ENCODE measurements at places on chromosomes 7 and 10.

DNA sequence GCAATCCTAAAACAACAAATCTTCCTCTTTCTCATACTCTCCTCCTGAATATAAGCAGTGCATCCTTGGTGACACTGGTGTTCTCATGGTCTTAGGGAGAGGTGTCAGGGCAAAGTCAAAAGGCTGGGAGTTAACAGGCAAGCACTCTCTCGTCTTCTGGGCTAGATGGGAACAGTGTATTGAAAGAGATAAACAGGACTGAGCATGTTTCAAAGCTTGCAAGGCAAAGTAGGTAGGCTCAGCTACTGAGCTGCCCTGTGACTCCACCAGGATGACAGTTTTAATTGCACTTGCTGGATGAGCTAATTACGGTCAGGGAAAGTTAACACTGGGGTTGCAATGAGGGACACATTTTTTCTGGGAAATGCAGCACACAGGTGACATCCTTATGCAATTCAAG, 554.9 kb upstream of the NRP1 start:
- no peak for DNase-seq

- DNase-seq, result no peak
Observed at GRCh38 chr10:110973400-110973799, 54.0 kb downstream of the SHOC2 start.

DNA sequence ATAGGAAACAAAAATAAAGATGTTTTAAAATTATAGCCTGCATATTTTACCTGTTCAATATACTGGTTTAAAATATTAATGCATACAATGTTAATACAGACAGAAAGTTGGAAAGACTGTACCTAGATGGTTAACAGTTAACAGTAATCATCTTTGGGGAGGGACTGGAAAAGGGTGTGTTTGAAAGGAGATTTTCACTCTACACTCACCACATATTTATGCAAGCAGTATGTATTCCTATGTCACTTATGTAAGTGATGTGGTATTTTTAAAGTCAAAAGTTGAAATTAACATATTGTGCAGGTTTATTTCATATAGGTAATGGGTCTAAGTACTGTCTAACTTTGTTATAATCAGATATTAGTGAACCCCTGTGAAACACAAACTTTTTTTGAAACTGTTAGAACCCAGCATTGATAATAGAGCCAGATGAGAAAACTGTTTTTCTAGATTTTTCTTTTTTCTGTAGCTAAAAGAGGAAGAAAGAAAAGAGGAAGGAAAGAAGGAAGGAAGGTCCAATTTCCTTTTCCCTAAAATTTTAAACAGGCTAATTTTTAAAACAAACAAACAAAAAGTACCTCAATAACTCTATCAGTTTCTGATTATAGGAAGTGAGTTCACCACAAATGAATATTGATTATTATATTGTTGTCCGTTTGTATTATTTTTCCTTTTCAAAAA, 9.0 kb upstream of the STARD3NL start:
- DNase-seq, result no peak

DNA sequence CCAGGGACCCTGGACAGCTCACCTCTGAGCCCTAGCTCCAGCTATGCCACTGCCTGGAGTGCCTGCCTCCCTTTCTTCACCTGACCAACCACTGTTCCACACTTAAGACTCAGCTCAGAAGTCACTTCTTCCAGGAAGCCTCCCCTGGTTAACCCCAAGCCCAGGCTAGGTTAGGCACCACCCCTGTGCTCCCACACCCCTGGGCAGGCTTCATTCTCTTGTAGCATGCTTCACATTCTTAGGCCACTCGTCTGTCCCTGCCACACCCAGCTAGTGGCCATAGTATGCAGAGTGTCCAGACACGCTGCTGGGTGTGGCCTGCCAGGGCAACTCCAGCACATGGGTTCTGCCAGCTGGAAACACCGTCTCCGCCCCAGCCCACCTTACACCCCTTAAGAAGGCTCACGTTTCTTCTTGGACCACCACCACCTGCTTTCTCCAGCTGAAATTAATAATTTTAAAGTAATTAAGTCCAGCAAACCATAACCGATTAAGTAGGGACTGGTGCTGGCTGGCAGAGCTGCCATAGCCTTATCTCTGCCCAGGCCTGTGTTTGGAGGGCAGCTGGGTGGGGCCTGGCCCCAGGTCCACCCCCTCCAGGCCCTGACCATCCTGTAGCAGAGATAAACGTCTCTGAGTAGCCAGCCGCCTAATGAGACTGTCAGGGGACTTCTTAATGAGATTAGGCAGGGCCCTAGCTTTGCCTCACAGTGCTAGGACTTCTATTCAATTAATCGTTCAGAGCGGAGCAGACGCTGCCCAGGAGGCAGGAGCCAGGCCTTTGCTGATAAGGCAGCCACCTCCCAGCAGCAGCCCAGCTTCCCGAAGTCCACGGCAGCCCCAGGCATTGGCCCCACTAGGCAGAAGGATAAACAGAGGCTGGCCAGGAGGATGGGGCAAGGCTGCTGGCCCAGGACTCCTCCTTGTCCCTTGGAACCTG, 20.5 kb downstream of the GRID1 start:
- DNase-seq, result peak; percentile 79

DNA sequence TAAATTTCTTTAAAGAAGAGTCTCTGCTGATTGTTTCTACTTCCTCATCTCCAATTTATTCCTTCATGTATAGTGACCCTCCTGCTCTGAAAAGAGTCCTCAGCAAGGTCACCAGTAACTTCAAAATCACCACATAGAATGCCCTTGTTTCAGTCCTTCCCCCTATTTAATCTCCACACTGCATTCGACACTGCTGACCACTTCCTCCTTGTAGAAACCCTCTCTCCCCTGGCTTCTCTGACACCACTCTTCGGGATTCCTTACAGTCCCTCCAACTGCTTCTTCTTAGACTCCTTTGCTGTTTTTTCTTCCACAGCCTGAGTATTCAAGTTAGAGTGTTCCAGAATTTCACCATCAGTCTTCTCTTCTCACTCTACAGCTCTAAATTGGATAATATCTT, 89.5 kb downstream of the VPS41 start:
- DNase-seq, result no peak

GRCh38 chr7:111384065-111384891, 178.0 kb downstream of the IMMP2L start:
- DNase-seq, result no peak

DNA sequence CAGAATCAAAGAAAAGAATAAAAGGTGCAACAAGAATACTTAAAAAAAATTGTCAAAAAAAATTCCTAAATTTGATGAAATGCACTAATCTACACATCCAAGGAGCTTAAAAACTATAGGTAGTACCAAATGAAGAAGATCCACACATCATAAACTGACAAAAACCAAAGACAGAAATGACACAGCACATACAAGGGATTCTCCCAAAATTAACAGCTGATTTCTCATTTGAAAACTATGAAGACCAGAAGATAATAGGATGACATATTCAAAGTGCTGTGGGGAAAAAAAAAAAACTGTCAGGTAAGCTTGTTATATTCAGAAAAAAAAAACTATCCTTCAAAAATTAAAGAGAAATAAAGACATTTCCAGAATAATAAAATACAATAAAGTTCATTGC, 618.2 kb downstream of the TNS3 start:
- DNase-seq, result no peak

DNA sequence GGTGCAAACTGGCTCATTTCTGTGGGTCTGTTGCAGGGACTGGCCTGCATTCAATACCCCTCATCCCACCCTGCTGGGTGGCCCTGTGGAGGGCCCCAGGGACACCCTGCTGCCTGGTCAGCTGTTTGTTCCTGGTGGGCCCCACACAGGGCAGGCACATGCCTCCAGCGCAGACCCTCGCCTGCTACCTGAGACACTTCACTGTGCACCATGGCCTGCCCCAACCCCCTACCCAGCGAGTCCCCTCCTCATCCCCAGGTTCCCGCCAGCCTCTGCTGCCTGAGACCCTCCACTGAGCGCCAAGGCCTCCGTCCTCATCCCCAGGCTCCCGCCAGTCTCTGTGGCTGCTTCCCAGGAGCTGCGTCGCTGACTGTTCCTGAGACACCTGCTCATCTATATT, 16.8 kb downstream of the GPR146 start:
- DNase-seq, result no peak

- no peak for DNase-seq
Observed at GRCh38 chr10:103871006-103871405, 15.6 kb upstream of the SH3PXD2A start.

GRCh38 chr10:6619660-6620059, 39.6 kb upstream of the PRKCQ start:
- DNase-seq, result no peak

GRCh38 chr7:8751557-8752231, 318.3 kb downstream of the NXPH1 start:
- DNase-seq, result no peak

GRCh38 chr10:123157210-123157609, 3.0 kb downstream of the BUB3 start:
- DNase-seq, result no peak

- DNase-seq, result no peak
Observed at GRCh38 chr7:92631067-92631849, 41.1 kb upstream of the FAM133B start.

Measured in islet precursor cell (in vitro differentiated cells).